ENCODE measurements at places on chromosomes 12 and 14.

DNA sequence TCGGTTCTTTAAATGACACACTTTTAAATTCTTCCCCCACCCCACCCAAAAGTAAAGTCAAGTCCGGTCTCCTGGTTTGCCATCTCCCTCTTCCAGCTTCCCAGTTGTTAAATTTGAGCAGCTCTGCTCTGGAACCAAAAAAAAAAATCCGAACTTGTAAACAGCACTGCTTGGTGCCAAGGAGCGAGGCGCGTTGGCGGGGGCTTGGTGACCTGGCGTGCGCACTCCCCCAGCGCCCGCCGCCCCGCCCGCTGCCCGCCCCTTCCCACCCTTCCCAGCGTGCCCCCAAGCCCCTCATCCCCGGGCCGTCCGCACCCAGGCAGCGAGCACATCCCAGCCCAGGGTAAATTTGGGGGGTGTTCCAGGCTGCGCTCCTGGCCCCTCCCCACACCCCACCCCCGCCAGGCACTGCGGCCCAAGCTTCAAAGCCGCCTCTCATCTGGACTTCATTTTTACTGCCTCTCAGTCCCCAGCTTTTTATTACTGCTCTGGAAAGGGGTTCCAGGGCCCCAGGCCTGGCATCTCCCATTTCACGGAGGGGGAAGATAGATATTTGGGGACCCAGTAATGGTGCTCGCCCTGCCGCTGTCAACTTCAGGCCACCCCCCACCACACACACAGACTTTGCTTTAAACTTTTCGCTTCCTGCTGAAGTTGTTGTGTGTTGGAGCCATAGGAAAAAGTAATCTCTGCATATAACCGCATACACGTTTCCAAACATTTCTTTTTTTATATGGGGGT is 11.7 kb upstream of the ITGB7 start:
- DNase-seq = no peak

- DNase-seq = no peak
Measured at GRCh38 chr14:33987565-33988080, 36.7 kb upstream of the EGLN3 start.

DNA sequence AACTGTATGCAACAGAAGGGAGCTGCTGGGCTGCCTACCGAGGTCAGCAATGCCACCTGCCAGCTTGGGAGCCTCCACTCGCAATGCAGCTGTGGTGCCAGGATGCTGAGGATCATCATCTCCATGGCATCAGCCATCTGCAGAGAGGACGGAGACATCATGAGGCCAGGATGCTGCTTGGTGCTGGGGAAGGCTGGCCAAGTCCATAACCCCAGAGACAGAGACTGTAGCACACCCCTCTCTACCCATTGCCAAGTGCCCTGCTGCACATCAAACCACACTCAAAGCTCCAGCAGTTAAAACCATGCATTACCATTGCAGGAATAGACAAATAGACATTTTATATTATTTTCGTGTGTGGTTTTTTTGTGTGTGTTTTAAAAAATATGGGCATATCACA is 43.5 kb downstream of the SVOP start:
- no peak for DNase-seq

DNA sequence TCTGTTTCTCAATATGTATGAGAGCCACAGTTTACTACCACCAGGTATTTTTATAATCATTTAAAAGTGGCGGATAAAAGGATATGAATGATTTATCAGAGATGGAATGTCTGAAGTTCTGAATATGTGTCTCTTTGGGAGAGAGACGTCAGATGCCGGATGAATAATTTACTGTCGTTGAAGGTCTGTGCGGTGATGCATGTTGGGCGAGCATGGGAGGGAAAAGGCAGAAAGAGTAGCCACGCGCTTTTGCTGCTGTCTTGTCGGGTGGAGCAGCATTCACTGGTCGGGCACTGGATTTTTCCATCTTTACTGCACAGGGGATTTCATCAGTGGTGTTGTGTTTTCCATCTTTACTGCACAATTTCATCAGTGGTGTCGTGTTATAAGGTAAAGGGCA is 65.6 kb downstream of the SYNE2 start:
- DNase-seq = no peak

DNA sequence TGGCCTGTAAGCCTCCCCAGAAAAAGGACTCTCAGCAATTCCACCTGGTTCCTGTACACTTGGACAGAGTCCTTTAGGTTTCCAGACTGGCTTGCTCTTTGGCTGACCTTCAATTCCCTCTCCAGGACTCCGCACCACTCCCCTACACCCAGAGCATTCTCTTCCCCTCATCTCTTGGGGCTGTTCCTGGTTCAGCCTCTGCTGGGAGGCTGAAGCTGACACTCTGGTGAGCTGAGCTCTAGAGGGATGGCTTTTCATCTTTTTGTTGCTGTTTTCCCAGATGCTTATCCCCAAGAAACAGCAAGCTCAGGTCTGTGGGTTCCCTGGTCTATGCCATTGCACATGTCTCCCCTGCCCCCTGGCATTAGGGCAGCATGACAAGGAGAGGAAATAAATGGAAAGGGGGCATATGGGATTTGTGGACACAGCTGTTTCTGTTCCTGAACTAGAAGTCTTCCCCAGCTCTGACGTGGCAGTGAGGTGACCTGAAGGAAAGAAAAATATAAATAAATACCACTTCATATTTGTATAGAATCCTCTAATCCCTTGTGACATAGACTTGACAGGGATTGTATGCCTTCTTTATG is 1.3 kb downstream of the RNASE7 start:
- no peak for DNase-seq

GRCh38 chr14:98234208-98234607 is 1037.8 kb downstream of the BCL11B start:
- no peak for DNase-seq

- DNase-seq = no peak
Measured at GRCh38 chr12:18955594-18955993, 173.9 kb upstream of the PLEKHA5 start.

DNA sequence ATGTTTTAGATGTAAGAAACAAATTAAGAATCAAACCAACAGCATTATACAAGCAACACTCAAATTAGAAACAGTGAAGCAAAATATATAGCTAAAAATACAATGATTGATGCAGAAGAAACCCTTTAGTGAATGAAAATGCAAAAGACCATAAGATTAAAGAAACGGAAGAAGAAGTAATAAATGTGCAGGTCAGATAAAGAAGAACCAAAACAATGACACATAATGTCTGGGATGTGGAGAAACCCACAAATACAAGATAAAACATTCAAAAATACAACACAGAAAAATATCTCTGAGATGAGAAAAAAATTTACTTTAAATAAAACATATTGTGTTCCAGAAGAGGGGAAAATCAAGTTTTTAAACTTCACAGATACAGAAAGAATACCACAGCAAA is 73.4 kb upstream of the AVPR1A start:
- no peak for DNase-seq

GRCh38 chr12:102454808-102455760 is 25.3 kb downstream of the IGF1 start:
- DNase-seq = no peak

DNA sequence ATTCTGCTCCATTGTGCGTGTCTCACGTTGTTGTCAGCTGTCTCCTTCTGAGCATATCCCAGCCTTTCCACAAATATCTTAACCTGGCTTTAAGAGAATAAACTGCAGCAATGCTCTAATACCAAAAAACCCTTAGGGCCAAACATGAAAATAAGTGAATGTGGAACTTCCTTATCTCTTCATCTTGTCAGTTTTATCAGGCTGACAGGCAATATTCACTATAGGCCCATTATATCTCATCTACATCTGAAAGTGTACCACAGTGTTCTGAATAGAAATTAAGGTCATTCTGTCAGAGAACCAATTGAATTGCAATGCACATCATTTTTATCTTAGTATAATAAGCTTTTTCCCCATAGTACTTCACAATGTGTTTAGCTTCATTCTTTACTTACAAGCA is 933.1 kb upstream of the FBXO33 start:
- DNase-seq = no peak

GRCh38 chr14:22210906-22211305 is 378.1 kb downstream of the DAD1 start:
- DNase-seq = no peak

DNA sequence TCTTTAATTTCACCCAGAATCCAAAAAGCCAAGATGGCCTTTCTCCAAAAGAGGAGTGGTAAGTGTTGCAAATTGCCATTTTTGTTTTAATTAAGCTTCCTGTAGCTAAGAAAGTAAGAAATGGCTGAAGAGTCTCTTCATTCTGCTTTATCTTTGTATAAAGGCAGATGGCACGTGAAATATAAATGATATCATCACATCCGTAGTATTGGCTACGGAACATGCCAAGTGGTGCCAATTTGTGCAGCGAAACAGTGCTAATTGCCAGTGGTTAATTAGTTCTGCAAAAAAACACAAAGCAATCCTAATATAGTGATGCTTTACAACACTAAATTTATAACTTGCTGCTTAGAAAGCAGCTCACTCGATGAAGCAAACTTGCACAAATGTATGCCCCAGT is 29.4 kb downstream of the PLEKHG7 start:
- DNase-seq = no peak

DNA sequence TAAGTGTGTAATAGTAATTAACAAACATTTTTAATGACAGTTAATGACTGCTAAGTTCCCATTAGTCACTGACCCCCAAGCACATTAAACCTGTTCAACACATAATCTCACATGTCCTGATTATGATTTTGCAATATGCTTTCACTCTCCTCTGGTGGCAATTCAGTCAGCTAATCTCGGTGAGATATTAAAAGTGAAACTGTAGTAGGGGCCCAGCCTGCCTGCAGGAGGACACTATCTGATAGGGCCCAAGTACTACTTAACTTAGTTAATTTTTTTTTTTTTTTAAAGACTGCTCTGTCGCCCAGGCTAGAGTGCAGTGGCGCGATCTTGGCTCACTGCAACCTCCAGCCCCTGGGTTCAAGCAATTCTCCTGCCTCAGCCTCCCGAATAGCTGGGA is 48.8 kb downstream of the CIT start:
- no peak for DNase-seq

DNA sequence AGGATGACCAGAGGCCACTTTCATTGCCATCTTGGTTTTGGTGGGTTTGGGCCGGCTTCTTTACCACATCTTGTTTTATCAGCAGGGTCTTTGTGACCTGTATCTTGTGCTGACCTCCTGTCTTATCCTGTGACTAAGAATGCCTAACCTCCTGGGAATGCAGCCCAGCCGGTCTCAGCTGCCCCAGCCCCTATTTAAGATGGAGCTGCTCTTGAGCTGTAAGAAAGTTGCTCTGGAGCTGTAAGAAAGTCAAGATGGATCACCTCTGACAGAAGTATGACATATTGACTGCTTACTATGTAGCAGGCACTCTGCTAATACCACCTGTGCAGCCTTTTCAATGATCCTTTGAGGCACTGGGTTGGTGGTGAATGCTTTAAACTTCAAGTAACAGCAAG is 52.1 kb downstream of the RIN3 start:
- no peak for DNase-seq

DNA sequence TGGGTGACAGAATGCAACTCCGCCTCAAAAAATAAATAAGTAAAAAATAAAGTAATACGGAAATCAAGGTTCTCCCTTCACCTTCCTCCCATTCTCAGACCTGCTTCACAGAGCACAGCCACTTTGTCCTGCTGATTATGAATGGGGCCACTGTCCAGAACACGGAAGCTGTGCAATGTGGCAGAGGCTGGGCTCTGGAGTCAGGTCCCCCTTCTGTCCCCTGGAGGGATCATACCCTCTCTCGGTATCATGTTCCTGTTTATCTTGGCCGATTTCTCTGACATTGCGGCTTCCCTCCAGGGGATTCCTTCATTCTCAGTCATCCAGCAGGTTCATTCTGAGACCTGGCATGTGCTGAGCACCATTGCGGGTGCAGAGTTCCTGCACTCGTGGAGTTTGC is 11.3 kb downstream of the PPP2R5C start:
- no peak for DNase-seq

Measured in activated CD4-positive, alpha-beta T cell treated with anti-CD3 and anti-CD28 coated beads for 1 hour (primary cell).